ENCODE measurements at places on chromosomes 6 and 20.

DNA sequence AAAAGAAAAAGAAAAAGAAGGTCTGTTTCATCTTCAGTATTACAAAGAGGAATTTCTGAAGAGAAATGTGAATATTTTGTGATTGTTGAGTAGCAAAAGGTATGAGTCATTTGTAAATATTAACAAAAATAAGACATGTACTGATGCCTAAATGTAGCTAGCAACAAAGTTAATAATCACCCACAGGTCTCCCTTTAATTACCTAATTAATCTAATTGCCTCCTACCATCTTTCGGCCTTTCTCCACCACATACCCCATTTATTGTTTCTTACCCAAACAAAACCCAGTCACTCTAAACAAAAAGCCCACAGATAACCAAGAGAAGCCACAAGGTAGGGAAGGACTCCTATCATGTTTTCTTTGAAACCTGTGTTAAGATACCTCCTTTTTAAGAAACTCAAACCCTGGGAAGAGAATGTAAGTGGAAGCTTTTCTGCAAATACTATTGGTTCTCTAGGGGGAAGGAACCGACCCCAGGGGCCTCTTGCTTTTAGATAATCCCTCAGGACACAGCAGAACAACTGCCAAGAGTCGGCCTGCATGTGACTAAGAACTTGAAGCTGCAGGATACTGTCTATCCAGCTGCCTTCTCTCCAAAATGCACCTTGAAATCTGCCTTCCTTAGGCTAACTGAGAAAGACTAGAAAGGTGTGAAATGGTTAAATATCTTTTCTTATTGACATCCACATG, 16.1 kb upstream of the STK38 start:
- no peak for DNase-seq

GRCh38 chr20:34363465-34364222, 571 bp downstream of the ITCH start:
- DNase-seq, result no peak

GRCh38 chr6:54617730-54618129, 228.8 kb upstream of the FAM83B start:
- DNase-seq, result no peak

DNA sequence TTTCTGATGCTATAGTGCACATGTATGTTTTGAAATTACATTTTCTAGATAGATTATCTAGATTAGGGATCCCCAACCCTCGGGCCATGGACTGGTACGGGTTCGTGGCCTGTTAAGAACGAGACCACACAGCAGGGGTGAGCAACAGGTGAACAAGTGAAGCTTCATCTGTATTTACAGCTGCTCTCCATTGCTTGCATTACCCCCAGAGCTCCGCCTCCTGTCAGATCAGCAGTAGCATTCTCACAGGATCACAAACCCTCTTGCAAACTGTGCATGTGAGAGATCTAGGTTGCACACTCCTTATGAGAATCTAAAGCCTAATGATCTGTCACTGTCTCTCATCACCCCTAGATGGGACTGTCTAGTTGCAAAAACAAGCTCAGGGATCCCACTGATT, 10.4 kb downstream of the CEP57L1 start:
- no peak for DNase-seq

DNA sequence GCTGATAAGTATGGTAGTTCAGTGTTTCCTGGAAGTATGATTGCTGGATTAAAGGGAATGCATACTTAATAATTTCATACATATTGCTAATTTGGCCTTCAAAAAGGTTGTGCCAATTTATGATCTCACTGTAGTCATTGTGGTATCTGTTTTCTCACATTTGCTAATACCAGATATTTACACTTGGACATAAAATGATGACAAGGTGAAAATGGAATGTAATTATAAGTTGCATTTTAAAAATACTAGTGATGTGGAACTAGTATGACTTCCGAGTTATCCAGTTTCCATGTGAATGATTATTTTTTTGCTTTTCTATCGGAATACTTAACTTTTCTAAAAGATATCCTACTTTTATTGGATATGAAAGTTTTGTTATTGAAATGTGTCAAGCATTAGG, 15.4 kb downstream of the RWDD1 start:
- no peak for DNase-seq

GRCh38 chr6:9610620-9611415, 804.1 kb downstream of the TFAP2A start:
- no peak for DNase-seq

GRCh38 chr6:7640607-7641577, 50.9 kb downstream of the SNRNP48 start:
- no peak for DNase-seq

- DNase-seq, result no peak
These were observed 65.1 kb downstream of the CGA start for GRCh38 chr6:87029711-87030314.

- DNase-seq, result no peak
These were observed 14.5 kb upstream of the KCNK5 start for GRCh38 chr6:39243809-39244208.

GRCh38 chr6:43269273-43270007, 26.2 kb downstream of the TTBK1 start:
- DNase-seq, result peak; percentile 32

DNA sequence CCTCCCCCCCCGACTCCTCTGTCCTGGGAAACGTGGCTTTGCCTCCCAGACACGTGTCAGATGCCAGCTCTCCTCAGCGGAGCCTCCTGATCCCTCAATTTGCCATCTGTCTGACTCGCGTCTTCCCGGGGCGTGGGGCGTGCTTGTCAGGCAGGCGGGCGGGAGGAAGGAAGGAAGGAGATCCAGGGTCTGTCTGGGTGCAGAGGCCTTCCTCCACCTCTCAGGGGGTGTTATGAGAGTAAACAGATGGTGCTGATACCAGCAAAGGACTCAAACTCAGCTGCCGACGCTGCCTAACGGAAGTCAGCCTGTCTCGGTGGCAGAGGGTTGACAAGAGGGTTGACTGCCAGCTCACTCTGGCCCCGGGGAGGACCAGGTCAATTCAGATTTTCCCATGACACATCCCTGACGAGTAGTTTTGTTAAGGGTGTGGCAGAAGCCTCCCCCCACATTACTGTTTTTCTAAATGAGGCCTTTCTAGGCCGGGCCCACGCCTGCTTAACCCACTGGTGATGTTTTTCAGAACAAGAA, 17.0 kb downstream of the UQCC2 start:
- DNase-seq, result peak; percentile 64

Data from activated gamma-delta T cell treated with Interleukin-2 at 50 U/mL for 16 hours (primary cell).